ENCODE measurements at places on chromosomes 6 and 20.

DNA sequence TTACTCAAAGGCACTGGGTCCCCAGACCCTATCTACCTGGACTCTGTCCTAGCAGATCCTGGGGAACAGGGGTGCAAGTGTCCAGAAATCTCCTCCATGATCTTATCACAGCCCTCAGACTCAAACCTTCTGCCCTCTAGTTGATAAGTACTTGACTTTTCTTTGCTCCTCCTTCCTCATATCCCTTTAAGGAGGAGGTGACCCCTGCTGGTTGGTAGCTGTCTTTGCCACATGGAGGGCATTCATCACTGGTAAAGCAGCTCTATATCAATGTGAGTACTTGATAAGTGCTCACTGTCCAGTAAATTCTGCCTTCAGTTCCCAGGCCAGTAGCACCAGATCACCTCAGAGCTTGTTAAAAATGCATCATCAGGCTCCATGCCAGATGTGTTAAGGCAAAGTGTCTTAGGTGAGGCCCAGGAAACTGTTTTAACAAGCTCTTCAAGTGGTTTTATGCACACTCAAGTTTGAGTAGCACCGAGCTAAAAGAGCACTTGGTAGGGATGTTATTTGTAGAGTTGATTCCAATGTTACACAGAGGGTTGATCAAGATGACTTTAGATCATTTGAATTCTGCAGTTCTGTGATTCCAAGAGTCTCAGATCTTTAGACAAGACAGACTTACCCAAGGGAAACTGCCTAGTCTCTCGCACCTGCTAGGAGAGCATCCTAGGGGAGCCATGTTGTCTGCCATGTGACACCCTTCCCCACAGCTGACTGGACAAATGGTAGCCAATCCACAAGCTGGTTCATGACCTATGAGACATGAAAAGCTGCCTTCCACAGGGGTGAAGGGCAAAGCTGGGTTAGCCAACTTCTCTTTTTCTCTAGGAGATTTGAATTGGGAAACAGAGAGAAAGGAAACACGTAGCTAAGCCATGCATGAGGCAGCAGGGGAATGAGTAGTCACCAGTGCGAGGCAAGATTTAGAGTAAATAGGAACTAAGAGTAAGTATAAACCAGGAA is 18.6 kb downstream of the TREML2 start:
- DNase-seq: peak; percentile 55

GRCh38 chr6:137685798-137686375 is 181.2 kb upstream of the TNFAIP3 start:
- DNase-seq: no peak

DNA sequence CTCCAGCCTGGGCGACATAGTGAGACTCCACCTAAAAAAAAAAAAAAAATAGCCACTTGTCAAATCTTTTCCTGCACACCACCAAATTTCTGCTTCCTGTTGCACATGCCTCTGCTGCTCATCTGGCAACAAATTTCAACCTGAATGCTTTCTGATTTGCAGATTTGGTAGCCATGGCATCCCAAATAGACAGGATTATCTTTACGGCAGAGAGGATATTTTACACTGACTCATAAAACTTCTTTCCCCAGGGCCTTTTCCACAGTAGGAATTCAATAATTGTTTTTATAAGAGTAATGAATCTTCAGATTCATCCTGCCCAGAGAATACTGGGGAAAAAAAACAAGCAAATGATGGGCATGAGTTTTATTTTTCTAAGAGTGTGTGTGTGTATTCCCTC is 264.6 kb downstream of the FRK start:
- DNase-seq: peak; percentile 2

GRCh38 chr6:53701333-53702218 is 36.0 kb upstream of the KLHL31 start:
- no peak for DNase-seq

- no peak for DNase-seq
Measured at GRCh38 chr6:157498817-157499216, 117.8 kb downstream of the ZDHHC14 start.

- DNase-seq: no peak
Measured at GRCh38 chr20:16279320-16279719, 293.9 kb downstream of the KIF16B start.
